Fibroblast of skin of abdomen (primary cell): ENCODE measurements at places on chromosomes 6 and 20.
A peak's percentile ranks its signal among the peaks of the same experiment; 100 is the strongest.

DNA sequence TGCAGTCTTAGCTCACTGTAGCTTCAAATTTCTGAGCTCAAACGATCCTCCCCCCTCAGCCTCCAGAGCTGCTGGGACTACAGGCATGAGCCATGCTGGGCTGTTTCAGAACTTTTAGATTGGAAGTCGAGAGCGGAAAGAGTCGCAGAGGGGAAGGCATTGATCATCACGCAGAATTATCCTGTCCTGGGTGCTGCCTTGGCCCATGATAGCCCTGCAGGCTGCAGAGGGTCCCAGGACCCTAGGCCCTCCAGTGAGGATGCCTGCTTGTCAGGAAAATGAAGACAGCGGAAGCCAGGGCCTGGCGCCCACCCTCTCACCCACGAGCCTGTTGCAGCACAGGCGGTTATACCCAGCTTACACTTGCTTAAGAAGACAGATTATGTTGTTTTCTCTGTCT lies 9.1 kb downstream of the TMEM181 start:
- no peak for DNase-seq

- DNase-seq = no peak
These were observed 32.8 kb downstream of the KIAA1755 start for GRCh38 chr20:38227420-38228360.

- peak; percentile 64 for DNase-seq
These were observed 113.2 kb downstream of the VIP start for GRCh38 chr6:152863618-152864326.

DNA sequence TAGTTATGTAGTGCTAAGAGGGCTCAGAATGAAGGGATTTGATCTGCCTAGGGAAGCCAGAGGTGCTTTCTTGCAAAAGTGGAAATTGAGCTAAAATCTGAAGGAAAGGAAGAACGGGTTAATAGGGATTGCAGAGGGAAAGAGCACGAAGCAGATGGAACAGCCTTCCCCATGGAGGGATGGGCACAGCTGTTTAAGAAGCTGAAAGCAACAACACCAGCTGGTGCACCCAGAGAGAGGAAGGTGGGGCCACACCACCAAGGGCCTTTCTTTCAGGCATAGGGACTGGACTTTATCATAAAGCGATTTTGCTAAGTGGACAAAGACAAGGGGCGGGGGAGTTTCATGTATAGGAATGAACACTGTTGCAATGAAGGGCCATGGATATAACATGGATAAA lies 65.8 kb upstream of the SNRPB2 start:
- DNase-seq = no peak

DNA sequence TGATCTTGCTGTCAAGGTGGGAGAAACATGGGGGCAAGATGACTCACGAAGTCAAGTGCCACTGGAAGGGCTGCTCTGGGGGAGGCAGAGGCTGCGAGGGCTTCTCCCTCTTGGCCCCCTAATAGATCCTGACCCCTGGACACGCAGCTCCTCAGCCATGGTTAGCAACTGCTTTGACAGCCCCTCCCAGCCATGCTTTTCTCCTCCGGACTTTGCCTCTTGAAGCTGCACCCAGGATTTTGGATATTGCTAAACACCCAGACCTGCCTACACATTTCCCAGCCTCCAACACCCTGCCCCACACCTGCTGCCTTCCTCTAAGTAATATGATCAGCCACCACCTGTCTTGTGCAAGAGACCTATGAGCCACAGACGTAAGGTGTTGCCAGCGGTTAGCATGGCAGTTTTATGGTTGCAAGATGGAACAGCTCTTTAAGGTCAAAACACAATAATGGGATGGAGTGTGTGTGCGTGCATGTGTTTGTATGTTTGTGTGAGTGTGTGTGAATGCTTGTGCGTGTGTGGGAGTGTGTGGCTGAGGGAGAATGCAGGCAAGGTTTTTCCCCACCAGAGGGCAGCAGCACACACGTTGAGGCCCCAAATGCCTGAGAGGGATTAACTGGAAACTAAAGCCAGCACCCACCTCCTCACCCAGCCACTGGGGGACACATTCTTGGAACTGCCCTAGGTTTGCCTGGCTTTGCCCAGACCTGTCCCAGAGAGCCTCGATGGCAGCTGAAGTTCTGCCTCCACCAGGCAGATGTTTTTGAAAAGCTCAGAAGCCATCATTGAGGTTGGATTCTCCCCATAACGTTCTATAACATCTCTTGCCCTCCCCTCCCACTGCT lies 2.5 kb downstream of the IP6K3 start:
- peak; percentile 69 for DNase-seq

GRCh38 chr6:53961679-53962370 lies 149.4 kb upstream of the MLIP start:
- DNase-seq = peak; percentile 66

GRCh38 chr20:36400909-36401735 lies 95.0 kb downstream of the DLGAP4 start:
- DNase-seq = no peak

DNA sequence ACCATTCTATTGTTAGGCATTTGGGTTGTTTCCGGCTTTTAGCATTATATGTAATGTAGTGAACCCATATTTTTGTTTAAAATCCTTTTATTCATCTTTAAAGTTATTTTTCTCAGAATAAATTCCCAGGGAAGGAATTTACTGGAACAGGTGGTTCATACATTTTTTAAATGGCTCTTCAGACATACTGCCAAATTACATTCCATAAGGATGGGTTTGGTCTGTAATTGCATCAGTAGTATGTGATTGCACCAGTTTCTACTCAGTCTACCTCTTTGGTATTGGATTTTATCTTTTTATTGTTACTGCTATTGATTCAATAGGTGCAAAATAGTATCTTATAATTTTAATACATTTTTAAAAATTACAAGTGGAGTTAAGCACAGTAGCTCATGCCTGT lies 27.2 kb downstream of the BRPF3 start:
- peak; percentile 18 for DNase-seq

GRCh38 chr20:59782986-59783640 lies 150.3 kb downstream of the SYCP2 start:
- DNase-seq = peak; percentile 35

GRCh38 chr6:108175592-108176279 lies 9.9 kb downstream of the NR2E1 start:
- DNase-seq = no peak
